ENCODE measurements at places on chromosomes 5 and 9. TPM values are rescaled to one million over a fixed set of nuclear protein-coding genes. Genes with fewer than 3 reads are reported as not detected.

GRCh38 chr9:90965226-90966030 is 163.8 kb downstream of the SYK start:
- no peak for DNase-seq

DNA sequence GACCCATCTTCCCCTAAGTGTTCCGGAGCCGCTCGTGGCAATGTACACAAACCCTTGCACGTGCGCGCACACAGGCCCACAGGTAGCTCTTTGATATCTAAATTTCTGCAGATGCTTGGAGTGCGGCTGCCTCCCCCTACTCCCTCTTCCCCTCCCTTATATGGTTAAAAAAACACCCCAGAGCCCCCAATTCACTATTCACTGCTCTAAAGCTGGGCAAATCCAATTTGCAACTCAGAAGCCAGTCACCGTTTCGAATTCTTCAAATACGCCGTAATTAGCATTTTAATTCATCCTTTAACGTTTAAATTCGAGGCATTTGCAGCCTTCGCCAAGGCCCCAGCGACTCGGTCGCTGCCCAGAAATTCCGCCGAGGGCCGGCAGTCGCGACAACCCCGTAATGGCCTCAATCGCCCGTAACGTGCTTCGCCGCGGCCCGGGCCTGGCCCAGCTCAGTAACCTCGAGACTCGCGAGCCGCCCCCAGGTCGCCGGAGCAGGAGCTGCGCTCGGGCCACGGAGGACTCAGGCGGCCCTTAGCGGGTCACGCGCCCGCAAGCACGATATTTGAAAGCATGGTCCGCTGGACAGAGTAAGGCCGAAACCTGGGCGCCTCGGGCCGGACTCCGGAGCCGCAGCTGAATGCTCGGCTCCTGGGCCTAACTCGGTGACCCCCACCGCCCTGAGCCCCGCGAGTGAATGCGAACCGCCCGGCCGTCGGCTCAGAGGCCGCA is 1.3 kb downstream of the IRX2 start:
- DNase-seq, result no peak

DNA sequence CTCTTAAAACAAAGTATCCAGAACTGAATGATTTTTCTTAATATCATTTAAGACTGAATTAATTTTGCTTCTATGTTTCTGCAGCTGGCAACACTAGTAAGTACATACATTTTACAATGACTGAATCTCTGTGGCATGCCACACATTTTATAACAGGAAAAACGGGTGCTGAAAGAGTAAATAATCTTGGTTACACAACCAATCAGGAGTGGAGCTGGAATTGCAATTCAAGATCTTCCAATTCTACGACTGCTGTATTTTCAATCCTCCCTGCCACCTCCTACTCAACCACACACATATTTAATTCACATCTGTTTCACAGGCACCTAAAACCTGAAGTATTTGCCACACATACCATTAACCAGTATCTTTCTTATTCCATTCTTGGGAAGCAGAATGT is 52.7 kb upstream of the NR5A1 start:
- DNase-seq, result no peak

DNA sequence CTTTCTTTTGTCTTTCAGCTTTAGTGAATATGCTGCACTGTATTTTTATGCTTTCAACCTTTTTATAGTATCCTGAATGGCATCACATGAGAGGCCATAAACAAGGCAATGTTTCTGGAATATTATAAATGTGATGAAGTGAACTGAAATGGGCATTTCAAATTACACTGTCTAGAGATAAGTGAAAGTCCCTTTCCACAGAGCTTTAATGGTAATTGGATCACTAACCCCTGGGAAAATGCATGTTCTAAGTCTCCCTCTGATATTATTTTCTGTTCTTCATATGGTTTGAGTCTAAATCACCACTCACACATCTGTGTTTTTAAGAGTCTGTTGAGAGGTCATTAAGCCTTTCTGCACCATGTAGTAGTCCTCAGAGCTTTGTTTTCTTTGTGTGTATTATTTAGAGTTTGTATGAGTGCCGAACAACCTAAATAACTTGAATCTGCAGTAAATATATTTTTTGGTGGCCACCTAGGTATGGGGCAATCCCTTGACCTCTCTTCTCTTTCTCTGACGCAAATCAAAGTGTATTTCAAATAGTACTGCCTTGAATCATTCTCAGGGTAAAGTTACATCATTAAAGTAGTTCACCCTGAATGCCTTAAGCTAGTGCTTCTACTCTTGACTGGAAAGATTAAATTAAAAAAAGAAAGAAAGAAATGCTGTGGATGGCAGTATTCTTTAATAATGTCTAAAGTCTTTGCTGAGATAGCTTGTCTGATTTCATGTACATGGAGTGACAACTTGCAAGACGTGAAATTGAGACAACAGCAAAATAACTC is 1931.0 kb upstream of the CDH6 start:
- no peak for DNase-seq

GRCh38 chr9:94586814-94587213 is 6.8 kb downstream of the FBP2 start:
- DNase-seq, result no peak

PRUNE2 gene
- 14.6 TPM for polyA plus RNA-seq

DNA sequence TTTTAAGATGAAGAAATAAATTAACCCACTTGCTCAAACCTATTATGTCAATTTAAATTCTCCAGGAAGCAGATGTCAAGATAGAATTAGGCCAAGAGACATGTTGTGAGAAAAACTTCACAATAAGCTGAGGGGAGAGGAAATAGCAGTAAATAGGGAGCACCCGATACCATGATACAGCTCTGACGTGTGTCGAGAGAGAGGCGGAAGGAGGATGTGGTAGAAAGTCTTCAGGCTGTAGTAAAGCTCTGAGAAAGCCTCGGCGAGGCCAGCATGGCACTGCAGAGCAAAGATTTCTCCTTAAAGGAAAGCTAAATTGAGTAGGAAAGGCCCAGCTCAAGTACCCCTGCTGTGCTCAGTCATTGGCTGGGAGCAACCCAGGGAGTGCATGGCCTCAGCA is 6.0 kb upstream of the PUM3 start:
- DNase-seq, result no peak

Measured in renal cortex interstitium (tissue), 15 donors.